ENCODE measurements at places on chromosomes 6 and 20. TPM values are rescaled to one million over a fixed set of nuclear protein-coding genes. Genes with fewer than 3 reads are reported as not detected.
A peak's percentile ranks its signal among the peaks of the same experiment; 100 is the strongest.

LY6G6C gene
- not detected for total RNA-seq

KHDC1L gene
- not detected for total RNA-seq

WFDC2 gene
- 0.98 TPM for total RNA-seq

BCL2L1 gene
- 206 TPM for total RNA-seq

SCUBE3 gene
- not detected for total RNA-seq

BHLHE23 gene
- total RNA-seq = not detected

C6orf163 gene
- total RNA-seq = 0.98 TPM

DEFB124 gene
- total RNA-seq = not detected

BCAS1 gene
- total RNA-seq = 0.10 TPM

SSTR4 gene
- not detected for total RNA-seq

SLC35D3 gene
- not detected for total RNA-seq

- no peak overlapping the region for H3K27ac ChIP-seq
- no peaks in the 10 kb centered on the region for H3K4me1 ChIP-seq
- H3K27me3 ChIP-seq = peaks cover 23% of the 10 kb centered on the region
Observed at GRCh38 chr20:63128367-63128766, 87.6 kb downstream of the YTHDF1 start.

GRCh38 chr6:130677312-130677711 lies 149.9 kb upstream of the SMLR1 start:
- H3K27ac ChIP-seq = no peak overlapping the region
- H3K4me3 ChIP-seq = no peak overlapping the region
- H3K4me1 ChIP-seq = no peaks in the 10 kb centered on the region
- H3K36me3 ChIP-seq = peaks cover 5% of the 10 kb centered on the region
- H3K27me3 ChIP-seq = no peaks in the 10 kb centered on the region

GRCh38 chr6:142087950-142088857 lies 44.5 kb upstream of the GJE1 start:
- no peaks in the 10 kb centered on the region for H3K36me3 ChIP-seq
- H3K4me1 ChIP-seq = peaks cover 13% of the 10 kb centered on the region
- no peak overlapping the region for H3K27ac ChIP-seq

DNA sequence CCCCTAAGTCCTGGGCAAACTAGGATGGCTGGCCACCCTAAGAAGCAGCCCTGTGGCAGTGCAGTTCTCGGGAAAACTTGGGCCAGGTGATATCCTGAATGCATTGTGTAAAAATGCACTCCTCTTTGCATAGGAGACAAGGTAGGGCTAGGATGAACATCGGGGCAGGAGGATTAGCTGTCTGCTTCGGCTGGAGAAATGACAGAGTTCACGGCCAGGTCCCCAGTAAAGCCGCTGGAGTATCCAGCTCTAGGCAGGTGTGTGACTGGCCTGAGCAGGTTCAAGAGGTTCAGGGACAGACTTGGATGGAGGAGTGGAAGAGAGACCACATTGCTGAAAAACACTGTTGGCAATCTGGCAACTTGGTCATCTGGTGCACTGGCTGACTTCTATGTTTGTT lies 26.4 kb downstream of the DTD1 start:
- no peak overlapping the region for H3K4me3 ChIP-seq
- no peaks in the 10 kb centered on the region for H3K27me3 ChIP-seq
- H3K27ac ChIP-seq = no peak overlapping the region
- peaks cover 9% of the 10 kb centered on the region for H3K4me1 ChIP-seq

DNA sequence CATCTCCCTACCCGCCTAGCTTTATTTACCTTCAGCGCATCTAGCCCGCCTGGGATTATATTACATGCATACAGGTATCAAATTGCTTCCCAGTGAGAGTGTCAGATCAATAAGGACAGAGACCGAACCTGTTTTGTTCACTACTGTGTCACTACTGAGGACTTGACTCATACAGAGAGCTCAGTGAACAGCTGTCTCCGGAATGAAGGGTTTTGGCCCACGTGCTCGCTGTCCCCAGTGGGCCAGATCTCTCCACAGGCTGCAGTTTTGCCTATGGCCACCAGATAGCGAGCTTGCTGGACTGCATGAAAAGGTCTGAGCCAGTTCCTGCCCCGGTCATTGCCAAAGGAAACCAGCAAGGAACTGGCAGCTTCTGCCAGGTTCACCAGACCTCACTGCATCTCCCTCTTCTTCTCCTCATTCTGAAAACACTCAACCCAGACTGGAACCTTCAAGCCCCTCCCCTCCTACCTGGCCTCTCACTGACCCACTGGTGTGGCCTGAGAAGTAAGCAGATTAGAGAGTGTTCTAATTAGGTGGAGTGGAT lies 150.8 kb downstream of the ZMYND8 start:
- peaks cover 6% of the 10 kb centered on the region for H3K4me1 ChIP-seq
- no peak overlapping the region for H3K4me3 ChIP-seq
- no peaks in the 10 kb centered on the region for H3K27me3 ChIP-seq
- H3K27ac ChIP-seq = no peak overlapping the region

GRCh38 chr6:13383328-13384163 lies 55.2 kb upstream of the TBC1D7 start:
- H3K27me3 ChIP-seq = no peaks in the 10 kb centered on the region
- peaks cover 12% of the 10 kb centered on the region for H3K36me3 ChIP-seq
- H3K4me3 ChIP-seq = no peak overlapping the region
- H3K27ac ChIP-seq = no peak overlapping the region
- no peak for DNase-seq

DNA sequence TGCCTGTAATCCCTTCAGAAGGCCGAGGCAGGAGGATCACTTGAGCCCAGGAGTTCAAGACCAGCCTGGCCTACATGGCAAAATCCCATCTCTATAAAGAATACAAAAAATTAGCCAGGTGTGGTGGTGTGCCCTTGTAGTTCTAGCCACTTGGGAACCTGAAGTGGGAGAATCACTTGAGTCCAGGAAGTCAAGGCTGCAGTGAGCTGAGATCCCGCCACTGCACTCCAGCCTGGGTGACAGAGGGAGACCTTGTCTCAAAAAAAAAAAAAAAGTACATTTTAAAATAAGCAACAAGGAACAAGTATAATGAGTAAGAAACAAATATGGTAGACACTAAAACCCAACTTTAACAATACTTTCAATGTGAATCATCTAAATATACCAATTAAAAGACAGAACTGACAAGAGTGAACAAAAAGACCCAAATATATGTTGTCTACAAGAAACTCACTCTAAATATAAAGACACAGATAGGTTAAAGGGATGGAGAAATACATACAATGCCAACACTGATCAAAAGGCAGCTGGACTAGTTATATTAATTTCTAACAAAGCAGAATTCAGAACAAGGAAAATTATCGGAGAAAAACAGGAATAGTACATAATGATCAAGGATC lies 37.7 kb downstream of the RANBP9 start:
- peaks cover 56% of the 10 kb centered on the region for H3K4me1 ChIP-seq
- no peak overlapping the region for H3K4me3 ChIP-seq
- no peak for DNase-seq

GRCh38 chr6:52503323-52503747 lies 73.5 kb downstream of the TRAM2 start:
- no peaks in the 10 kb centered on the region for H3K4me1 ChIP-seq
- no peak overlapping the region for H3K27ac ChIP-seq
- DNase-seq = no peak
- H3K27me3 ChIP-seq = no peaks in the 10 kb centered on the region

- no peak overlapping the region for H3K4me3 ChIP-seq
- H3K27ac ChIP-seq = no peak overlapping the region
- DNase-seq = no peak
- H3K4me1 ChIP-seq = no peaks in the 10 kb centered on the region
- no peaks in the 10 kb centered on the region for H3K27me3 ChIP-seq
- no peaks in the 10 kb centered on the region for H3K36me3 ChIP-seq
Observed at GRCh38 chr20:42083280-42083679, 465.1 kb upstream of the CHD6 start.

- no peak overlapping the region for H3K4me3 ChIP-seq
- H3K36me3 ChIP-seq = no peaks in the 10 kb centered on the region
- no peak for DNase-seq
- no peak overlapping the region for H3K27ac ChIP-seq
- peaks cover 4% of the 10 kb centered on the region for H3K4me1 ChIP-seq
Observed at GRCh38 chr20:63843778-63844177, 12.7 kb upstream of the ZBTB46 start.

DNA sequence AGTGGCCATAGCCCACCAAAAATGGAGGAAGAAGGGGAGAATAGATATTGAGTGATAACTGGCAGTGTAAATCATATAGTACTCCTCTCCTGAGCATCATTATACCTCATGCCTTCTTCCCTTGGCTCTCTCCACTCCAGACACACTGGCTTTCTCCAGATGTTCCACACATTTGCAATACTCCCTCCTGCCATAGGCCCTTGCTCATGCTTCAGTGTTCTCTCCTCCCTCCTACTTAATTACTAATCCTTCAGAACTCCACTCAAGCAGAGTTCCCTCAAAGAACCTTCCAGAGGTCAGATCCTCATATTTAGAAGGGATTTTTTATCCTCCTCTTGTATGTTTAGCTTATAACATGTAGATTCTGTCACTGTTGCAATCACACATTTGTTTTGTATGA lies 279.5 kb upstream of the SUPT3H start:
- no peak for DNase-seq
- H3K4me1 ChIP-seq = peaks cover 8% of the 10 kb centered on the region

DNA sequence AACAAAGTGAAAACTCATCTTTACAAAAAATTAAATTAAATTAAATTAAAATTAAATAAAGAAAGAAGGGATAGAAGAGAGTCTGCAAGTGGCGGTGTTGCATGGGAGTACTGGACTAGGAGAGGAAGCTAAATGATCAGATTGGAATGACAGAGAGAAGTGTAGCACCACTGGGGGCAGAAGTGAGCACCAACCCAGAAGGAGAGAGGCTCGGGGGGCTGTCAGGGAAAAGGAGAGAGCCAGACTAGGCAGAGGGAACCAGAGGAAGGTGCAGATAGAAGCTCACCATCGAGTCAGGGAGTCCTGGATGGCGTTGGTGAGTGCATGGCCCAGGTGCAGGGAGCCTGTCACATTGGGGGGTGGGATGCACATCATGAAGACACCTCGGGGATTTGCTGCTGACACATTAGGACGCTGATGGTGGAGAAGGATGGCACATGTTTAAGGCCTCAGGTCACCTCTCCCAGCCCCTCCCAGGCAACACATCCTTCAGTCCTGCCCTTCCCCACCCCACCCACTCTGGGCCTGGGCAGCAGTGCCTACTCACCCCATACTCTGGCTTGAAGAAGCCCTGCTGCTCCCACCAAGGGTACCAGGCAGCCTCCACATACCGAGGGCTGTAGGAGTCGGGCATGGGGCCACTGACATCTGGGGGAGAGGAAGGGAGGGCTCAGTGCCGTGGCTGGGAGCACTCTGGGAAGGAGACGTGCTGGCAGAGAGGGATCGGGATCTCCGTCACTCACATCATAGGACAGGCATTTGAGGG lies 4.0 kb downstream of the VARS1 start:
- peaks cover 31% of the 10 kb centered on the region for H3K36me3 ChIP-seq
- no peak overlapping the region for H3K4me3 ChIP-seq
- peak; percentile 44 for DNase-seq
- H3K27ac ChIP-seq = no peak overlapping the region
- H3K27me3 ChIP-seq = no peaks in the 10 kb centered on the region

DNA sequence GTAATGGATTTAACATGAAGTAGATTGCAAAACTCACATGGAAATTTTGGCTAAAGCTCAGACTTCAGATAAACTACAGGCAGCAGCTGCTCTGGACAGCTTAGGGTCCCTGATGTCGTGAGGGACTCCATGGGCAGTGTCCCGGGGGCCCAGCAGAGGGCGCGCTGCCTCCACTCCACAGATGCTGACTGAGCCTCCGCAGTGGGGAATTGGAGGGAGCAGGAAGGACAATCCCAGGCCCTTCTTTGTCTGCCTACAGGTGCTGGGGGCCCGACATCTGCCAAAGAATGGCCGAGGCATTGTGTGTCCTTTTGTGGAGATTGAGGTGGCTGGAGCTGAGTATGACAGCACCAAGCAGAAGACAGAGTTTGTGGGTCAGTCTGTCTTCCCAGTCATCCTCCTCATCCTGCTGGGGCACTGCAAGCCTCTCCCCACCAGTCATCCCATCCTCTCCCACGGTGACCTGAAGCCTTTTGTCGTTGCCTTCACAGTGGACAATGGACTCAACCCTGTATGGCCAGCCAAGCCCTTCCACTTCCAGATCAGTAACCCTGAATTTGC lies 35.9 kb downstream of the PLCG1 start:
- no peaks in the 10 kb centered on the region for H3K27me3 ChIP-seq
- peaks cover 39% of the 10 kb centered on the region for H3K4me1 ChIP-seq
- no peak overlapping the region for H3K4me3 ChIP-seq
- peak; percentile 70 for DNase-seq
- peak overlapping the region; percentile 60 for H3K27ac ChIP-seq
- H3K36me3 ChIP-seq = peaks cover 21% of the 10 kb centered on the region

- H3K27ac ChIP-seq = no peak overlapping the region
- H3K4me3 ChIP-seq = no peak overlapping the region
- no peaks in the 10 kb centered on the region for H3K4me1 ChIP-seq
- H3K36me3 ChIP-seq = no peaks in the 10 kb centered on the region
- H3K27me3 ChIP-seq = no peaks in the 10 kb centered on the region
Observed at GRCh38 chr6:115663681-115664080, 397.0 kb downstream of the FRK start.

GRCh38 chr6:45591890-45592289 lies 214.2 kb upstream of the SUPT3H start:
- DNase-seq = no peak
- no peak overlapping the region for H3K27ac ChIP-seq
- peaks cover 38% of the 10 kb centered on the region for H3K4me1 ChIP-seq
- H3K4me3 ChIP-seq = no peak overlapping the region
- H3K36me3 ChIP-seq = no peaks in the 10 kb centered on the region
- H3K27me3 ChIP-seq = no peaks in the 10 kb centered on the region

GRCh38 chr20:51696304-51697071 lies 71.7 kb downstream of the ATP9A start:
- no peaks in the 10 kb centered on the region for H3K36me3 ChIP-seq
- no peak overlapping the region for H3K27ac ChIP-seq
- DNase-seq = no peak
- H3K4me1 ChIP-seq = peaks cover 17% of the 10 kb centered on the region

DNA sequence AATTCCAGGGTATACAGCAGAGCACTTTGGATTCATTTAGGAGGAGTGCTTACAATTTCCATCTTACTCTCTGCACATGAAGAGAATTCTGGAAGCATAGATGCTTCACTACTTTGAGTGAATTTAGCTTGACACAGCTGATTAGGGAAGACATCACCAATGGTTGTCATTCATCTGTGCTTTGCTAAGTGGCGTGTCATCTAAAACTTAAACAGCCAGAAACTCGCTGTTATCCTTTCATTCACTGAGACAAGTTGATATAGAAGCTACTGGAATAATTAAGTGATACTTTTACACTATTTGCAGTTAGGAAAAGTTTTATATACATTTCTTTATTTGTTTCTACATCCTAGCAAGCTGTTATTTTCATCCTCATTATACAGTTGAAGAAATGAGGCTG lies 635.3 kb upstream of the FLRT3 start:
- H3K36me3 ChIP-seq = no peaks in the 10 kb centered on the region
- no peak overlapping the region for H3K27ac ChIP-seq
- H3K4me1 ChIP-seq = no peaks in the 10 kb centered on the region
- H3K4me3 ChIP-seq = no peak overlapping the region
- no peaks in the 10 kb centered on the region for H3K27me3 ChIP-seq

- no peak for DNase-seq
- H3K4me1 ChIP-seq = no peaks in the 10 kb centered on the region
- no peak overlapping the region for H3K4me3 ChIP-seq
- H3K27me3 ChIP-seq = no peaks in the 10 kb centered on the region
Observed at GRCh38 chr6:126937426-126937825, 181.0 kb upstream of the RSPO3 start.
